T-helper 9 cell (primary cell): ENCODE measurements at places on chromosomes 16 and 17.

GRCh38 chr17:77373299-77374169 lies 232.8 kb downstream of the SEC14L1 start:
- peak; percentile 28 for DNase-seq

DNA sequence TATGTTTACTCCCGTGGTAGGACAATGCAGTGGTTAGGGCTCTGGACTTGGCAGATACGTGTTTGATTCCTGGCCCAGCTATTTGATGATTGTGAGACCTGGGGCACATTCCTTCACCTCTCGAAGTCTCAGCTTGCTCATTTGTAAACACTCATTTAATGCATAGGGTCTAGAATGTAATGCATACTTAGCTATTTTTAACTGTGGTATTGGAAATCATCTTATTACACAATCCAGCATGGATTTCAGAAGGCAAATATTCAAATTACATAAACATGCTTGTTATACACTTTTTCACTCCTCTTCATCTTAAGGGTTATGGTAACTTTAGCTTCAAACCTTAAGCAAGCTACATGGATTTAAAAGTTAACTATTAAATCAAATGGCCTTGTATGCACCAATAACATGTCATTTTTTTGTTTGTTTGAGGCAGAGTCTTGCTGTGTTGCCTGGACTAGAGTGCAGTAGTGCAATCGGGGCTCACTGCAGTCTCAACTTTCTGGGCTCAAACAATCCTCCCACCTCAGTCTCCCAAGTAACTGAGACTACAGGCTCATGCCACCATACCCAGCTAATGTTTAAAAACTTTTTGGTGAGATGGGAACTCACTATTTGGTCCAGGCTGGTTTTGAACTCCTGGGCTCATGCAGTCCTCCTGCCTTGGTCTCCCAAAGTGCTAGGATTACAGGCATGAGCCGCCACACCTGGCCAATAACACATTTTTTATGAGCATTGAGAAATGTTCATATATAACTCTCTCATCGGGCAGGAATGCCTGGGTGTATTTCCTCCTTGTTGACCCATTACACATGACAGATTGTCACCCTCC lies 52.5 kb downstream of the VAT1L start:
- no peak for DNase-seq

- no peak for DNase-seq
Observed at GRCh38 chr17:44780845-44781480, 22.2 kb downstream of the ADAM11 start.

- DNase-seq = no peak
Observed at GRCh38 chr16:55655897-55656681, at the start of gene SLC6A2. TSS of gene SLC6A2 (plus strand) at chr16:55655988. CDS start at chr16:55656695, 707 bp downstream.

DNA sequence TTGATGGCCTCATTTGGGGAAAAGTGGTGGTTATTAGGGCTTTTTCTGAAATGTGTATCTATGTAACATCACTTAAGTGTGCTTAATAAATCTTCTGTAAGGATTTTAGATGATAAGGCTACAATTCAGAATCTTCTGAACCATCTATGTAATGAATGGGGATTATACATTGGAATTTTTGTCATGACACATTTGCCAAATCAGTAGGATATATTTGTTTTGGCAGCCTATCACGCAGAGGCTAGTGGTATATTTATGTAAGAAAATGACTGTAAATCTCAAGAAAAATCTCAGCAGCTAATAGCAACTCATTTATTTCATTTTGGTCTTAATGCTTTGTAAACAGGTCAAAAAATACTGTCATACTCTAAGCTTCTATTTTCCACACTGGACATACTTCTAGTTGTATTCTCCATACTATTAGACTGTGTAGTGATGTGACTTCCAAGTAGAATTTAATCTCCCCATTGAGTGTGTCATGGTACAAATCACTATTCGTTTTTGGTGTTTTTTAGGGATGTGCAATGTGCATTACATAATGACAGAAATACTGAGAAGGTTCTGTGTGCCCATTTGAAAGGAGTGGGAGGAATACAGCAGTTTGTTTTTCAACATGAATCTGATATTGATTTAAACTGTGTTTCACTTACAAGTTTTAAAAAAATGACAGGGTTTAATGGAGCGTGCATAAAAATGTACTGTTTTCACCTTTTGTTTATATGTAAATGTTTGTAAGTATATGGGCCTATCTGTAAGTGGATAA lies 29.2 kb downstream of the CLUH start:
- DNase-seq = no peak

DNA sequence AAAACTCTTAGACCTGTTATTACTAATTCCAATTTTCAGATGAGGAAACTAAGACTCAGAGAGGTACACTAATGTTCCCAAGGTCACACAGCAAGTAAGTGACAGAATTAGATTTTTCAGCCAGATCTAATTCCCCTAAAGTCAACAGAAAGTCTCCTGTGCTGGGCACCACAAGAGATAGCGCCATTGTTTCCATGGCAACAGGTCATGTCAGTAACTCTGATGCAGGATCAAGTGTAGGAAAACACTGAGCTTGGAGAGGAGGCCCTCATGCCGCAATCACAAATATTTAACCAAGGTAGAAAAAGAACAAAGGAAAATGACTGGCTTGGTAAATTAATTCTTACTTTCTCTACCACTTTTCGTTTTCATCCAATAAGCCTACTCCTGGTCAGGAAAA lies 166.0 kb upstream of the CDH13 start:
- no peak for DNase-seq

GRCh38 chr17:41406205-41406604 lies 8.8 kb upstream of the KRT31 start:
- DNase-seq = no peak

GRCh38 chr17:30950669-30951399 lies 20.0 kb upstream of the RNF135 start:
- no peak for DNase-seq

DNA sequence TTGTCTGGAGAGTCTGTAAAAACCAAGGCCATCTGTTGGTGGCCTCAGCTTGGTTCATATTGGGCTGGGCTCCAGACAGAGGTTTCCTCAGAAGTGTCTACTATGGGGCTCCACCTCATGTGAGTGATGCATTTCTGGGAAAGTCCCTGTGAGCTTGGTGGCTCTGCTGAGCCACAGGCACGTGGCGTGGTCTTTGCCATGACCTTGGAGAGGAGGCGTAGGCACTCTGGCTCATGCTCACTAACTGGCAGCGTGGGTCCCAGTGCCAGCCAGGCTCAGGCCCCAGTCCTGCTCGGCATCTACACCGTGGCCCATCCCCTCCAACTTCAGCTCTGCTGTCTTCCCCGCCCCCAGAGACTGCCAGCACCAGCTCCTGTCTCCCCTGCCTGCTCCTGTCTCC lies 10.7 kb upstream of the SMTNL2 start:
- DNase-seq = peak; percentile 19

DNA sequence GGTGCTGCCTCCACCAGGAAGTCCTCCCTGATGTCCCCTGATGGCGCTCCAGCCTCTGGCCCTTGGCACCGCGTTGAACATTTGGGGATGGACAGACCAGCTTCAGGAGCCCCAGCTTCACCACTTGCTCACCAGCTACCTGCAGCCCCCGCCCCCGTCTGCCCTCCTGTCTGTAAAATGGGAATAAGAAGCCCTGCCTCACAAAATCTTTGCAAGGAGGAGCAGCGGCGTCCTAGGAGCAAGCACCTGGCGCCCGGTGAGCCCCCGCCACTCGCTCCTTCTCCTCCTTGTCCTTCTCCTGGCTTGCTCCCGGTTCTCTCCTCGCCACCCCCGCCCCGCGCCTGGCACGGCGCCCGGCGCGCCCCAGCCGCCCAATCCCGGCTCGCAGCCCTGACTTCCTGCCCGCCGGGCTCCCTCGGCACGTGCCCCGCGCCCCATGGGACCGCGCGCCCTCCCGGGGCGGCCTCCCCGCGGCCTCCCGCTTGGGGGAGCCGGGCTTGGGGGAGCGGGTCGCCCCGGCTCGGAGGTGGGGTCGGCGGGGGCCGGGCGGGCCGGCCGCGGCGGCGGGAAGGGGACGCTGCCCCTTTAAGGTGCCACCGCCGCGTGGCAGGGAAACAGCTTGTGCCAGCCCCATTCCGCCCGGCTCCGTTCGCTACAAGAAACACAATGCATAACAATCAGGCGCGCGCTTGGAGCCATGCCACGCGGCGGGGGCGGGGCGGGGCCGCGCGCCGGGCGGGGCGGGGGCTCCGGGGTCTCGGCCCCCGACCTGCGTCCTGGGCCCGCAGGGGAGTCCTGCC lies 9.1 kb upstream of the PPP1R1B start:
- peak; percentile 41 for DNase-seq

DNA sequence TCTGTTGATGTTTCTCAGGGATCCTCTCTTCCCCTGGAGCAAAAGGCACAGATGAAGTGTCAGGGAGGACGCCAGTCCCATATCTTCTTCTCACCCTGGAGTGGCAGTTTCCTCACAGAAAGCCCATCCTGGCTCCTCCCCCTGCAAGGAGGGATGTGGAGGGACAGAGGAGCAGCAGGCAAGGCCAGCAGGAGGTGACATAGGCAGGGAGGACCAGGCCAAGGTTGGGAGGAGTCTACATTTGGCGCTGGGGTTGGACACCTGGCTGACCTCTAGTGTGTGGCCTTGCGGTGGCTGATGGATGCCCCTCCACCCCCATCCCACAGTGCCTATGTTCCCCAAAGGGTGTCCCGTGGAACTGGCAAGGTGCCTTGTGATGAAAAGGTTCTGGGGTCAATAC lies 125.4 kb downstream of the SEC14L1 start:
- no peak for DNase-seq

GRCh38 chr16:86516623-86517003 lies 6.3 kb downstream of the FOXF1 start:
- DNase-seq = no peak

DNA sequence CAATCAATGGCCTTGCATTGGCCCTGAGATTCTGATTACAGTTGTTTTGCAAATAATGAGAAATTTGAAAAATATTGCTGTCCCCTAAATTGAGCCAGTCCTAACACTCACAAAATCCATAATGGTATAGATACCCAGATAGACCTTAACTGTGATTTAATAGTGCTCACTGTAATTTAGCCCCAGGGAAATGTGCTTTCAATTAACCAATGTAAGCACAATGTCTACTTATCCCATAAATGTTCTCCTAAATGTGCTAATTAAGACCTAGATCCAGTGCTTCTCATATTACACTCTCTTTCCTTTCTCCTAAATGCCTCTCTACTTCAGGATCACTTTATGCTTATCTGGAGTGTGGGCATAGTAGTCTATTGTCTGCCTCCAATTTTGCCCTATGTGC lies 417.8 kb upstream of the CCL2 start:
- no peak for DNase-seq

DNA sequence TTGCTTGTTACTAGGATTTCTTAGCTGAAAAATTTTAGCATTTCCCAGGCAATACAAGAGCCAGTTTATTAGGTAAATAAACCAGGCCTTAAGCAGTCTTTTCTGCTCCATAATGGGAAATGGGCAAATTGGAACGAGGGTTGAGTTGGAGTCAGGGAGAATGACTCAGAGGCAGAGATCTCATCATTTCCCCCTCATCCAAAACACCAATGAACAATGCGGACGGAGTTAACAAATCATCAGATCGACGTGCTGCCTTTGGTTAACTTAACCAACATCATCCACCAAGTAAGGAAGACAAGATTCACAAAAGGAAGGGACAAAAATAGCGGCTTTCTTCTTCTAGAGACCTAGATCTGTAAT lies 243.5 kb downstream of the STX8 start:
- DNase-seq = no peak

GRCh38 chr17:77128896-77129567 lies 11.7 kb upstream of the SEC14L1 start:
- no peak for DNase-seq

DNA sequence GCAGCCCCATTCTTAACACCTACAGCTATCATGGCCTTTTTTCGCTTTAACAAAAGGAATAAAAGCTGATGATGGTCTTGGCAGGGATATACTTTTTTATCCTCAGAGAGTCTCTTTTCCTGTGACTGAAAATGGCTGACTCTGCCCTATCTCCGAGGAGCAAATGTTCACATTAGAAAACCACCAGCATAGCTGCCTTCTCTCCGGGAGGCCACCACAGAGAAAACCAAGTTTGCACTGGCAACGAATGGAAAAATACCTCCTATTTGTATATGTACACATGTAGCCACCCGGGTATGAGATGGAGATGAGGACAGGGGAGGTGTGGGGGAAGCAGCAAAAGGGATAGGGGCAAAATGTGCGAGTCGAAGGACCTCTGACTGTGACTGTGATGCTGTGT lies 88.2 kb downstream of the STX8 start:
- DNase-seq = no peak

DNA sequence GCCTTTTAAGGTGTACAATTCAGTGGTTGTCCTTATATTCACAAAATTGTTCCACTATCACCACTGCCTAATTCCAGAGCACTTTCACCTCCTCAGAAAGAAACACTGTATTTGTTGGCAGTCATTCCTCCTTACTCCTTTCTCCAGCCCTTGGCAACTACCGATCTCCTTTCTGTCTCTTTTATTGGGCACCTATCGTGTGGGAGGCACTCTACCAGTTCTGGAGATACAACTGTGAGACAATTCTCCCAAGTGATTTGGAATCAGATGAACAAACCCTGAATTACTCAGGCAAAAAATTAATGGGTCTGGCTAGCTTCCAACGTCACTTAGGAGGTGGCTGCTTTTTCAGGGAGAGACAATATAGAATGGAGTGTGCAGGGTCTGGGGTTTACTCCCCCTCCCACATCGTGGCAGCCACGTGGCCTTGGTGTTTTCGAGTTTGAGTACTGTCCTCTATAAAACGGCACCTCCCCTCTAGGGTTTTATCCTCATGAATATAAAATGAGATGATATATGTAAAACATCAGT lies 63.9 kb downstream of the SHISA9 start:
- DNase-seq = no peak

GRCh38 chr16:69451166-69451565 lies 26.7 kb downstream of the CYB5B start:
- DNase-seq = no peak

DNA sequence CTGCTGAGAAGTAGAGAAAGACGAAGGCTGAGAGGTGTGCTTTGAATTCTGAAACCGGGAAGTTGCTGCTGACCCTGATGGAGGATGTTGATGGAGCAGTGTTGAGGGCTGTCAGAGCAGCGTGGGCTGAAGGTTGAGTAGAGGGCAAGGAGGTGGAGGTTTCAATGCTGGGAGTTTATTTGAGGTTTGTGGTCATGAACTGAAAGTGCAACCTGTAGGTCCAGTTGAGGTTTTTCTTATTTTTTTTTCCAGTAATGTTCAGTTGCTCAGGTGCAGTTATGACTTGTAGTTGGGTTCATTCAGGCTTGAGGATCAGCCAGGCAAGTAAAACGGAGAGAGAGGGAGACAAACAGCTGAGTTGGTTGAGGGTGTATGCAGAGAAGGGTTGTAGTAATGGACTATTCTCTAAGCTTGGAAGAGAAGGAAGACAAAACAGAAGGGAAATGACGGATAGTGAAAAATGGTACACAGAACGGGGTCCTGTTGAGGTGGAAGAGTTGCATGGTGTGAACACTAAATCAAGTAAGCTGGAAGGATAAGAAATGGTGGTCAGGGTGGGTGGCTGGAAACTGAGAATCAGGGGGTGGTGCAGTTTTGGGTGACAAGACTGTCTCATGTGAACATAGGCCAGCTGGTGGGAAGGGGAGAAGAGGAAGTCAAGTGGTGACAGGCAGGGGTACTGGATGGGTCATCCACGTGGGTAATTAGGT lies 8.7 kb upstream of the UBE2G1 start:
- DNase-seq = no peak

GRCh38 chr17:27667656-27668487 lies 36.9 kb downstream of the LGALS9 start:
- no peak for DNase-seq

GRCh38 chr16:84844049-84844350 lies 24.2 kb downstream of the CRISPLD2 start:
- no peak for DNase-seq
